ENCODE measurements at places on chromosomes 6 and 20. TPM values are rescaled to one million over a fixed set of nuclear protein-coding genes. Genes with fewer than 3 reads are reported as not detected.

GRCh38 chr20:9066191-9066590 is 2.7 kb upstream of the PLCB4 start:
- H3K36me3 ChIP-seq, result no peaks in the 10 kb centered on the region
- H3K4me1 ChIP-seq, result no peaks in the 10 kb centered on the region
- no peak overlapping the region for H3K4me3 ChIP-seq
- no peak for DNase-seq

MICB gene
- total RNA-seq, result 3.1 TPM

DNA sequence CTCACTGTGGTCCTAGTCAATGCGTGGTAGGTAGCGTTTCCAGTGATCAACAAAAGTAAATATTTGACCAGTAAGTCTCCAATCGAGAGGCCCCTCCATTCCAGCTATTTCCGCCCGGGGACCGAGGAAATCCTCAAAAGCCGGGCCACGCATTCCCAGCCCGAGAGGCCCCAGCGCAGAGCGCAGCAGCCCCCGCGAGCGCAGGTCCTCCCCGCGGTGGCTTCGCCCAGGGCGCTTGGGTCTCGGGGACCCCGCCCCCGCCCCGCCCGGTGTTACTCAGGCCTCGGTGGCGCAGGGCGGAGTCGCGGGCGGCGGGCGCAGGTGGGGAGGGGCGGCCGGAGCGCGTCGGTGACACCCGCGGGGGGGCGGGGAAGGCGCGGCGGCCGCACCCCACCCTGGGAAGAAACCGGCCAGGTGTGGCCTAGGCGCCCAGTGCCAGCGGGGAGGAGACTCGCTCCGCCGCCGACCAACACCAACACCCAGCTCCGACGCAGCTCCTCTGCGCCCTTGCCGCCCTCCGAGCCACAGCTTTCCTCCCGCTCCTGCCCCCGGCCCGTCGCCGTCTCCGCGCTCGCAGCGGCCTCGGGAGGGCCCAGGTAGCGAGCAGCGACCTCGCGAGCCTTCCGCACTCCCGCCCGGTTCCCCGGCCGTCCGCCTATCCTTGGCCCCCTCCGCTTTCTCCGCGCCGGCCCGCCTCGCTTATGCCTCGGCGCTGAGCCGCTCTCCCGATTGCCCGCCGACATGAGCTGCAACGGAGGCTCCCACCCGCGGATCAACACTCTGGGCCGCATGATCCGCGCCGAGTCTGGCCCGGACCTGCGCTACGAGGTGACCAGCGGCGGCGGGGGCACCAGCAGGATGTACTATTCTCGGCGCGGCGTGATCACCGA is at the start of gene DSP:
Gene DSP (plus strand): TSS at position 497 of the 890 bp plus-strand sequence. CDS start 245 bp downstream, at position 742.
- H3K27ac ChIP-seq, result peak within 1 kb of the TSS; percentile 98
- peaks cover 25% of the 10 kb centered on the region for H3K4me1 ChIP-seq
- H3K4me3 ChIP-seq, result peak within 1 kb of the TSS; percentile 68
- H3K27me3 ChIP-seq, result no peaks in the 10 kb centered on the region
- no peak for DNase-seq
- no peaks in the 10 kb centered on the region for H3K36me3 ChIP-seq

HDGFL1 gene
- total RNA-seq, result not detected

- peak; percentile 28 for DNase-seq
- peaks cover 7% of the 10 kb centered on the region for H3K4me1 ChIP-seq
- no peak overlapping the region for H3K4me3 ChIP-seq
- no peaks in the 10 kb centered on the region for H3K36me3 ChIP-seq
Observed at GRCh38 chr20:2698186-2698817, 5.7 kb downstream of the EBF4 start.

- H3K36me3 ChIP-seq, result peaks cover 22% of the 10 kb centered on the region
- H3K4me1 ChIP-seq, result no peaks in the 10 kb centered on the region
- H3K27ac ChIP-seq, result no peak overlapping the region
- H3K27me3 ChIP-seq, result no peaks in the 10 kb centered on the region
- no peak for DNase-seq
Observed at GRCh38 chr6:151408858-151409257, 17.5 kb upstream of the ZBTB2 start.

DNA sequence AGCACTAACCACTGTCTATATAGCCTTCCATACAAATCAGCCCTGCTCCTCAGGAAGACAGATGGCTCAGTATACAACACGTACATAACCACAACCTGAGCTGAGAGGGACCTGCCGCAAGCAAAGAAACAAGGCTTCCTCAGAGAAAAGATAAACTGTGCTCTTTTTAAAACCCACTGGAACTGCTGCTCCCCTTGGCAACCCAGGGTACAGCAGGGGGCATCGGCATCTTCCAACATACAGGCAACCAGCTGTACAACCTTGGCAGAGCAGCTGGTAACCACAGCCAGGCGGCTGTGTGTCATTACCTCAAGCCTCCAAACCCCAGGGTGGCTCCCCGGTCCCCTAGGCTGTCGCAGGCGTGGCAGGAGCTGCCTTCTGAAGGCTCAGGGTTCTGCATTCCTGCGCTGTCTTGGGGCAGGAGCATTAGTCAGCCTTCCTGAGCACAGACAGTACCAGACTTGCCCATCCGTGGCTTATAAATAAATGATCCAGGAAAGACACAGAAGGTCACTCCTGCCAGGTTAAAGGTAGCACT is 249.5 kb downstream of the ADGRG6 start:
- no peaks in the 10 kb centered on the region for H3K27me3 ChIP-seq
- no peaks in the 10 kb centered on the region for H3K36me3 ChIP-seq
- H3K4me3 ChIP-seq, result no peak overlapping the region
- DNase-seq, result no peak
- no peak overlapping the region for H3K27ac ChIP-seq

DNA sequence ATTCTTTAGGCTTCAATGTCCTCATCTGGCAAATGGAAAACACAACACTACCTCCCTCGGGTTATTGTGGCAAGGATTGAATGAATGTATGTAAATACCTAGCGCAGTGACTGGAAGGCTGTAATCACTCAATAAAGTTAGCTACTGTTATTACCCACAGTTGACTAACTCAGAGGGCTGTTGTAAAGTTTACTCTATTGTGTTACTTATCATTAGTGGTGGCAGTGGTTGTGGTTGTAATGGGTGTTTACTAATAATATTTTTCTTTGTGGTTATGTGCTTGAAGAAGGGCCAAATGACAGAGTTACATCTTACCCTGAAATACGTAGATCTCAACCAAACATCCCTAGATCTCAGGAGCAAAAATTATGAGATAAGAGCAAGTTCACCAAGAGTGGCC is 42.0 kb upstream of the PXDC1 start:
- H3K4me1 ChIP-seq, result peaks cover 27% of the 10 kb centered on the region
- DNase-seq, result no peak
- H3K27me3 ChIP-seq, result no peaks in the 10 kb centered on the region

MUCL3 gene
- not detected for total RNA-seq

DNA sequence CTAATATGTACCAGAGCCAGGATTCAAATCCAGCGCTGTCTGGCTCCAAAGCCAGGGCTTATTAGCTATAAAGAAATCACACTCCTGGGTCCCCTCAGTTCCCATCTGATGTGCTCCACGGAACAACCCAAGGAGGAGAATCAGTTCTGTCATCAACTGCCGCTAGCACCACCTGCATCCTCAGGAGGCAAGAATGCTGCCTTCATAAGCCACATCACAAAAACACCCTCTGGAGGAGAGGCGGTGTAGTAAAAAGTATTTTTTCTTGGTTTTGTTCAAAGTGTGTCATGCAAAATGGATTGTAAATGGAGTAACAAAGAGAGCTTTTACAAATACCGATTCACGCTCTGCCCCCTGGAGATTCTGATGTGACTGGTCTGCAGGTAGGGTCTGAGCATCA is 57.1 kb downstream of the TNFRSF21 start:
- H3K27ac ChIP-seq, result no peak overlapping the region
- H3K4me3 ChIP-seq, result no peak overlapping the region
- DNase-seq, result no peak
- H3K4me1 ChIP-seq, result peaks cover 13% of the 10 kb centered on the region
- peaks cover 6% of the 10 kb centered on the region for H3K36me3 ChIP-seq

GRCh38 chr6:7124636-7125035 is 16.9 kb downstream of the RREB1 start:
- DNase-seq, result peak; percentile 23
- no peaks in the 10 kb centered on the region for H3K27me3 ChIP-seq
- H3K27ac ChIP-seq, result no peak overlapping the region
- no peak overlapping the region for H3K4me3 ChIP-seq
- H3K36me3 ChIP-seq, result peaks cover 5% of the 10 kb centered on the region

DNA sequence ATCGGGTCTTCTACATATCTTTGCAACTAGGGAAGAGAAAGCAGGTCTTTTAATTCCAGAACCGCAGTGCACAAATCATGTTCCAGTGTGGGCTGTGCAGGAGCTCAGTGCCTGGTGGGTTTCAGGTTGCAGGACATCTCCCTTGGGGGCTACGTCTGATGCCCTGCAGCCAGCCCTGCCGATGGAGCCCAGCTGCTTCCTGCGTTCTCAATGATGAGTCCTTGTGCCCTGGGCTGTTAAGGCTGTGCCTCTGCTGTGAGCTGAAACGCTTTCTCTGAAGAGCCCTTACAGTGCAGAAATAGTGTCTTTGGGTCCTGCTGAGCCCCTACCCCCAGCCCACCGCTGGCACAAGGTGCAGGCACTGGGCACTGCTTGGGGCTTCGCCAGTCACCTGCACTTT is 192.9 kb downstream of the SYNDIG1 start:
- H3K27me3 ChIP-seq, result no peaks in the 10 kb centered on the region
- no peak overlapping the region for H3K4me3 ChIP-seq
- H3K4me1 ChIP-seq, result peaks cover 16% of the 10 kb centered on the region
- no peak for DNase-seq

COL21A1 gene
- 89.7 TPM for total RNA-seq

GRCh38 chr6:70667256-70667710 is 400 bp upstream of the SMAP1 start:
- no peaks in the 10 kb centered on the region for H3K27me3 ChIP-seq
- no peak for DNase-seq
- H3K36me3 ChIP-seq, result no peaks in the 10 kb centered on the region
- H3K4me3 ChIP-seq, result peak overlapping the region; percentile 79

DNA sequence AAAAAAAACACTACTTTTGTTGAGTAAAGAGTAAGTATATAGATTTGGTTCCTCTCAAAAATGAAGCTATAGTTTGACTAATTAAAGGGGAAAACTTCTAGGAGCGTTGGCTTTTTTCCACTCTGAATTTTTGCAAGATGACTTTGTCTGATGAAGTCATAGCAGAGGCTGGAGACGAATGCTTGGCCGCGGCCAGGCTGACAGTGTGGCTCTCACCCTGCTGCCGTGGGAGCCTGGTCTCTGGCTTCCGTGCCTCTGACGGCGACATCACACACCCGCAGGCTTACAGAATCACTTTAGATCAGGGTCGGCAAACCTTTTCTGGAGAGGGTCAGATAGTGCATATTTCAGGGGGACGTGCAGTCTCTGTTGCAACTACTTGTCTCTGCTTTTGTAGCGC is 145.0 kb downstream of the PHACTR3 start:
- peak overlapping the region; percentile 26 for H3K27ac ChIP-seq
- no peak overlapping the region for H3K4me3 ChIP-seq
- H3K36me3 ChIP-seq, result no peaks in the 10 kb centered on the region
- H3K4me1 ChIP-seq, result no peaks in the 10 kb centered on the region
- no peaks in the 10 kb centered on the region for H3K27me3 ChIP-seq
- DNase-seq, result no peak

DNA sequence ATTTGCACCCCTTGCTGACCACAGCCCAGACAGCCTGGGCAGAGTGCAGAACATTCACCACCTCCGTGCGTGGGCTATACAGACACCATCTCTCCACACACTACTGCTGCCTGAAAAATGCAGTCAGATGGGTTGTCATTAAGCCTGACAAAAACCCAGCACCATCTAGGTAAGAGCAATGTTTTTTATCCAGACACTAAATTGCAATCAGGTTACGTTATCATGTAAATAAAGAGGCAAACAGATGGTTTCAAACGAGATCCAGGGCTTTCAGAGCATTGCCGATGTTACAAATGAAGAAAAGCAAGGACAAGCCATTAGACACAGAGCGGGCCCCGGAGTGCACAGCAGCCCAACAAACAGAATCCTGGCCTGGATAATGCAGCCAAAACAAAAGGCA is 269.6 kb downstream of the PKHD1 start:
- H3K27me3 ChIP-seq, result no peaks in the 10 kb centered on the region
- H3K4me3 ChIP-seq, result no peak overlapping the region
- no peaks in the 10 kb centered on the region for H3K36me3 ChIP-seq
- no peaks in the 10 kb centered on the region for H3K4me1 ChIP-seq

DEFB124 gene
- total RNA-seq, result not detected

DNA sequence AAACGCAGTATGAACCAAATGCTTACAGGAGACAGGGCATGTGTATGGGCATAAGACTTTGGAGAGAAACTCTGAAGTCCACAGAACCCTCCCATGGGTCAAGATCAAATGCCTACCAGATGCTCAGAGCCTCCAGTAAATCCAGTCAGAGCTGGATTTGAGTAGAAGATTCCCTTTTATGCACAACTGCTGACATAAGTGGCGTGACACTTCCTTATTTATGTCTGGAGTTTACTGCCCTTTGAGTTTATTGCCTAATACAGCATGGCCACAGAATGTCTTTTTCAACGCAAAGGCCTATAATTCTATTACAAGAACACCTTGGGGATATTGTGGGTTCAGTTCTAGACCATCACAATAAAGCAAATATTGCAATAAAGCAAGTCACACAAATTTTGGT is 220.0 kb upstream of the FOXQ1 start:
- H3K36me3 ChIP-seq, result no peaks in the 10 kb centered on the region
- no peak overlapping the region for H3K4me3 ChIP-seq
- no peak for DNase-seq
- no peaks in the 10 kb centered on the region for H3K27me3 ChIP-seq

NR2E1 gene
- total RNA-seq, result not detected

- no peaks in the 10 kb centered on the region for H3K36me3 ChIP-seq
- no peak for DNase-seq
- peaks cover 7% of the 10 kb centered on the region for H3K4me1 ChIP-seq
- H3K4me3 ChIP-seq, result no peak overlapping the region
Observed at GRCh38 chr6:140043357-140043756, 668.9 kb upstream of the CITED2 start.

DNA sequence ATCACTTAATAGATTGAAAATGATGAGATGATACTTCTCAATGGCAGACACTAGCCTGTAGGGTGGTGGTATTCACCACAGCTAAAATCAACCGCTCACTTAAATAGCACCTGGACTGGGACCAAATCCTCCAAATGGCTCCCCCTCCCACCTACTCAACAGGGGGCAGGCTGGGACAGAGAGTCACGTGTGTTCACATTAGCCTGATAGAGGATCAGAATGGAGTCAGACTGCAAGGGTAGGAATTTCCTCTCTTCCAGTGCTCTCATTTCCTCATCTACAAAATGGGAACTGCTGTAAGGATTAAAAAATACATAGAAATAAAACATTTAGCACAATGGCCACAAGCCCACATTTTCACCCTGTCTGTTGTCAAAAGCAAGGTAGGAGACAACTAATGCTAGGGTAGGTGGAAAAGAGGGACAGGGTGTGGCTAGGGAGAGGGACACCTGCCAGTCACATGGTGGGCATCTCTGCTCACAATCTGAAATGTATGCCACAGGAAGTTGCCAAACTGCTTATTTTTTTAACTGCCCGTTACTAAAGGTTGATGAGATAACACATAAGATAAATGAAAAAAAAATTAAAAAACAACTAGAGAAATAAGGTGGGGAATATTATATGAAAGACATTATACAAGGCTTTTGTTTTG is 55.3 kb downstream of the BACH2 start:
- H3K4me3 ChIP-seq, result no peak overlapping the region
- H3K36me3 ChIP-seq, result no peaks in the 10 kb centered on the region
- H3K27ac ChIP-seq, result no peak overlapping the region
- no peaks in the 10 kb centered on the region for H3K4me1 ChIP-seq
- DNase-seq, result no peak

- no peak for DNase-seq
- H3K4me3 ChIP-seq, result no peak overlapping the region
- H3K4me1 ChIP-seq, result peaks cover 4% of the 10 kb centered on the region
- H3K27ac ChIP-seq, result no peak overlapping the region
Observed at GRCh38 chr20:24407151-24407550, 62.3 kb upstream of the SYNDIG1 start.

- H3K27me3 ChIP-seq, result no peaks in the 10 kb centered on the region
- H3K27ac ChIP-seq, result no peak overlapping the region
- H3K4me3 ChIP-seq, result no peak overlapping the region
- H3K4me1 ChIP-seq, result no peaks in the 10 kb centered on the region
- no peaks in the 10 kb centered on the region for H3K36me3 ChIP-seq
Observed at GRCh38 chr6:43461936-43462335, 6.6 kb upstream of the DLK2 start.
